ENCODE measurements at places on chromosomes 13 and 19.

- no peak for DNase-seq
Observed at GRCh38 chr13:39350461-39350881, 252.5 kb downstream of the LHFPL6 start.

- DNase-seq, result peak; percentile 83
Observed at GRCh38 chr19:14347999-14348889, 33.0 kb upstream of the ADGRE5 start.

DNA sequence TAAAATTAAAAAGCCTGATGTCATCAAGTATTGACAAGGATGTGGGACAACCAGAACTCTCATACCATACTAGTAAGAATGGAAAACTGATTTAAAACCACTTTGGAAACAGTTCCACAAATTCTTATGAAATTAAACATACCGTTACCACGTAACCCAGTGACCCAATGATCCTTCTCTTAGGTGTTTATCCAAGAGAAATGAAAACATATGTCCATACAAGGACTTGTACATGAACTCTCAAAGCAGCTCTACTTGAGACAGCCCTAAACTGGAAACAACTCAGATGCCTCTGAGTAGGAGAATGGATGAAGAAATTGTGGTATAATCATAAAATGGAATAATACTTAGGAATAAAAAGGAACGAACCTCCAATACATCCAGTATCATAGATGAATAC lies 27.6 kb downstream of the SLC6A16 start:
- DNase-seq, result no peak

GRCh38 chr19:31002518-31003244 lies 346.6 kb downstream of the TSHZ3 start:
- no peak for DNase-seq

GRCh38 chr13:59901191-59901590 lies 262.5 kb downstream of the DIAPH3 start:
- DNase-seq, result no peak

GRCh38 chr19:6278740-6279619 lies 795 bp downstream of the MLLT1 start:
- DNase-seq, result no peak

- no peak for DNase-seq
Observed at GRCh38 chr19:44943801-44944249, 1.8 kb downstream of the APOC4 start.

DNA sequence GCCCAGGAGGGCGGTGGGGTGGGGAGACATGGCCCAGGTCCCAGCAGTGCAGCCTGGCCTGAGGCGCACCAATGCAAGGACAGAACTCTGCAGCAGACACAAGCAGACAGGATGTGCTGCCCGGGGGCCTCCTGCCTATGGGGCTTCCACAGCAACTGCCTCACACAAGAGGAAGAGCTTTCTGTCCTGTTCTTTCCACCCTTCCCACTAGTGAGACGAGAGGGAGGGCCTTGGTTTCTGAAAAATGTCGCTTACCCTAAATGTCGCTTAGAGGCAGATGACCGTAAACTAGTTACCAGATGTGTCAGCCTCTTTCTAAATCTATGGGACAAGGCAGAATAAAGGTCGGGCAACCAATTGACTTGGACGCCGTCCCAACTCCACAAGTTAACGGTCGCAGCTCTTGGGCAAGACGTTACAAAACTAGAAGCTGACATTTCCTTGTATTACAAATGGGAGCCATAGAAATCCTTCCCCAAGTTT lies at the start of gene LAIR1:
Gene LAIR1 (minus strand): TSS at position 157 of the 483 bp plus-strand sequence. CDS start 127 bp downstream, at position 30.
- peak; percentile 55 for DNase-seq
